ENCODE measurements at places on chromosomes 16 and 17.

- DNase-seq: no peak
Observed at GRCh38 chr16:84752600-84752999, 52.8 kb downstream of the USP10 start.

GRCh38 chr17:13931800-13932460, 137.4 kb upstream of the COX10 start:
- no peak for DNase-seq

DNA sequence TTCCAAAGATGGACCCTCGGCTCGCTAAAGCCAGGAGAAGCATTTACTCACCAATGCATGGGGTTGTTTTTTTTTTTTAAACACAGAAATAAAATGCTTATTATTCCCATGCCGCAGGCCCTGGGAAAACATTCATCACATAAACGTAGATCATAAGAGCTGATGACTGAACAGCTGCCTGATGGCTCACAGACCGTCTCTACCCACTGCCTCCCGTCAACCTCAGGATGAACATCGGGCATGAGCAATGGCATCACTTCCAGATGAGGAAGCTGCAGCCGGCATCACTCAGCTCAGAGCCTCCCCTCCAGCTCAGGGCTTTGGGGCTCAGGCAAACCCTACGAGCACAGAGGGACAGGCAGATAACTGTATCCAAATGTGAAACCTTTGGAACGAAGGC, 380.6 kb downstream of the CPPED1 start:
- DNase-seq: no peak

DNA sequence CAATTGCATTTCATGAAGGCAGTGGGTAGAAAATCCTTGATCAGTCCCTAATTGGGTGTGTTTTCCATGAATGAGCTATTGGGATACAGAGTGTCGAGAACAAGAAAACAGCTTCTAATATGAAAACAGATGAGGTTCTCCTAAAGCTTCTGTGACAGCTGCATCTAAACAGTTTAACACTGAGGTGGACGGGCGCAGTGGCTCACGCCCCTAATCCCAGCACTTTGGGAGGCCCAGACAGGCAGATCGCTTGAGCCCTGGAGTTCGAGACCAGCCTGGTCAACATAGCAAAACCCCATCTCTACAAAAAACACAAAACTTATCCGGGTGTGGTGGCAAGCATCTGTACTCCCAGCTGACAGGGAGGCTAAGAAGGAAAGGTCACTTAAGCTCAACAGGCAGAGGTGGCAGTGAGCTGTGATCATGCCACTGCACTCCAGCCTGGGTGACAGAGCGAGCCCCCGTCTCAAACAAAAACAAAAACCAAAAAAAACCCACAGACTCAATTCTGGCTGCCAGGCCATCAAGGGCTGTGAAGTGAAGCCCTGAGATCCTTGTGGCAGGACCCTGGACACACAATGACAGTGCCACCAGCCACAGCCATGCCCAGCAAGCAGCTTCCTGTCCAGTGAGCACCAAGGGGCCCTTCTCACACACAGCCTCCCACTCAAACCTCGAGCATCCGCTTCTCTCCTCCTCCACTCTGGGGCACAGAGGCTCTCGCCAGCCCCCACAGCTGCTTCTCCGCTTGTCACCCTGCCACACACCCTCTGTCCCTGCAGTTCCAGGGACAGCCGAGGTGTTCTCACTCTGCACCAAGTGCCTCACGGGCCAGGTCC, 44.0 kb downstream of the ANKRD11 start:
- DNase-seq: peak; percentile 32

DNA sequence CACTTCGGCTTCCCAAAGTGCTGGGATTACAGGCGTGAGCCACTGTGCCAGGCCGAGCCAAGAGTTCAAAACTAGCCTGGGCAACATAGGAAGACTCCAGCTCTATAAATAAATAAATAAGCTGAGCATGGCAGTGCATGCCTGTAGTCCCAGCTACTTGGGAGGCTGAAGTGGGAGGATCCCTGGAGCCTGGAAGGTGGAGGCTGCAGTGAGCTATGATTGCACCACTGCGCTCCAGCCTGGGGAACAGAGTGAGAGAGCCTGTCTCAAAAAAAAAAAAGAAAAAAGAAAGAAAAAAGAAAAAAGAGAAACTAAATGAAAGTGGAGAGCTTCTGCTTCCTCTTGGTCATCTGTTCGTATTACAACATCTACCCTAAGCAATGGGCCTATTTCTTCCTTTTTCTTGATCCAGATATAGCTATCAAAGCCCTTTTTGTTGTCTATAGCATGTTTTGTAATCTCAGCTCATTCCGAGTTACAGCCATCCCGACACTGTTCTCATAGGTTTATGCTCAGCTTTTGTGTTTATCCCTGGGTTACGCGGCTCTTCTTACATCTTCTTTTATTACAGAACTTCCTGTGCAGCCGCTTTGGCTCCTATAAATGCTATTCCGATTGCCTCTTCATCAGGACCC, 14.1 kb upstream of the MAPK3 start:
- no peak for DNase-seq

- peak; percentile 85 for DNase-seq
Observed at GRCh38 chr16:89720813-89721545, at the start of the genes VPS9D1 and ZNF276. Gene VPS9D1, minus strand, starts transcription at chr16:89720898. Its CDS starts 37 bp downstream, at chr16:89720861. Gene ZNF276, plus strand, starts transcription at chr16:89721537. Its CDS starts 104 bp downstream, at chr16:89721641.

Data from activated naive CD4-positive, alpha-beta T cell treated with Interleukin-2 at 50 U/mL for 16 hours (primary cell).